Activated CD8-positive, alpha-beta memory T cell treated with anti-CD3 and anti-CD28 coated beads, Interleukin-2, amount 50 U/mL, for 4 hours (primary cell): ENCODE measurements at places on chromosomes 1 and 21.

DNA sequence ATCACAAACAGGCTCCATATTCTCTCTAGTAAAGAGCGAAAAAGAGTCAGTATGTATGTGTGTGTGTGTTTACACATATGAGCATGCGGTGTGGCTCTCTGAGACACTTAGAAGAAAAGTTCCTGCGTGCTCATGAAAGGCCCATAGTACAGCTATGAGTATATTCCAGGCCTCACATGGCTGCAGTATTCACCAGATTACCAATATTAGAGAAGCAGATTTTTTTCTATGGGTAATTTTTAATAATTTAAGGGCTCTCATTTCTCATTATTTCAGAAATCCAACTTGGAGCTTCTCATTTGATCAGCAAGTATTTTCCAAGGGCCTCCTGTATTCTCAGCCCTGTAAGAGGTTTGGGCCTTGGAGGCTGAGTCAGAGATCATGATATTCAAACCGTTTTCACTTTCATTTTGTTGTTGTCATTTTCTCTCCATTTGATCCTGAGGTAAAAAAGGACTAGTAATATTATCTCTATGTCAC, 232.9 kb upstream of the SGIP1 start:
- DNase-seq, result peak; percentile 17

DNA sequence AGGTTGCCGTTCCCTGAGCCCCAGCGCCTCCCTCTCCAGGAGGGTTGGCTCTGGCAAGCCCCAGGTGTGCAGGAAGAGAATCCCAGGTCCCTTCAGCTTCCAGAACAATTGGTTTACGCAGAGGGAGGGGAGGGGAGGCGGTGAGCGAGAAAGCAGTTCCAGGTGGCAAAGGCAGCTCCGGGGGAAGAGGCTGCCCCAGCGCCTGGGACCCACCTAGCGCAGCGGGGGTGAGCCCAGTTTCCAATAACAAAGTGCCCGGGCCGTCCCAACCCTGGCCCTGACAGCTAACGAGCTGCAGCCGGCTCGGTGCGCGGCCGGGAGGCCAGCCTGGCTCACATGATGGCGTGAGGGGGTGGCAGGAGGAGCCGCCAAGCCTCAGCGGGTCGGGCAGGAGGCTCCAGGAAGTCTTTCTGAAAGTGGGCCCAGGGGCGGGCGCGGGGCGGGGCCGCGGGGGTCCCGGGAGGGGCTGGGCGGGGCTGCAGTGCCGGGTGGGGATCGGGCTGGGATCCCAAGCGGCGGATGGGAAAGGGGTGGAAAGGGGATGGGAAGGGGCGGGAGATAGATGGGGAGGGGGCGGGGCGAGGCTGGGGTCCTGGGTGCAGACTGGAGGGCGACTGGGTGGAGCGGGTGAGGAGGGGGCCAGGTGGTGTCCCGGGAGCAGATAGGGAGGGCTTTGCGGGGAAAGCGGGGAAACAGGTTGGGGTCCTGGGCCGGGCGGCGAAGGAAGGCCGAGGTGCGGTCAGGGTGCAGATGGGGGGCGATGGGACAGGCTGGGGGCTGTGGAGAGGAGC, 22.8 kb downstream of the DHRS3 start:
- peak; percentile 36 for DNase-seq

- peak; percentile 33 for DNase-seq
Measured at GRCh38 chr1:9643351-9644256, 7.9 kb upstream of the PIK3CD start.

DNA sequence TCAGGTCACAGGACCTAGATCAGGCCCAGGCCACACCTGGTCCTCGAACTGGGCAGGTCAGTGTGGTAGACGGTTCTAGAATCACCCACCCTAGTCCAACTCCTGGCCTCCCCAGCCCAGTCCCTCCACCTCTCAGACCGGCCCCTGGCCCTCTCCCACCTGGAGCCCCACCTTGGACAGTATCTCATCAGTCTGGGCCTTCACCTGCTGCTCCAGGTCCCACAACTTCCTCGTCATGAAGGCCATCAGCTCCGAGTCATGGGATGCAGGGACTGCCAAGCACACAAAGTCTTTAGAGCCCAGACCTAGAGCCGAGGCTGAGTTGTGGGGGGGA, 8.7 kb downstream of the UBXN11 start:
- DNase-seq, result no peak

DNA sequence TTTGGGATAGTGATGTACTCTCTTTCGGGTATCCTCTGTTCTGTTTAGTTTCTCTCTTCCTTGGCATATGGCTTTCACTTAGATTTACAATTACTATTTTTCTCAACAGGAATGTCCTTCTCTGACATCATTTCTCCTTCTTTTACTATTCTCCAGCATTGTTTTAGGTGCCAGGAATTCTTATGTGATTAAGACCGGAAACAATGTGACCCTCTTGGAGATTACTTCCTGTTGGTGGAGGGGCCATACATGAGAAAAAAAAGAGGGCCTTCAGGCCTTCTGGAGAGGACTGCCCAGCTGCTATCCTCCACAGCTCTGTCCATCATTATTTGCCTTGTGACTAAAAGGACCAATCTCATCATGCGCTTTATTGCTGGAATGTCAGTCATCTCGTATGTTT, 50.4 kb upstream of the ADAMTS5 start:
- DNase-seq, result no peak

GRCh38 chr1:106620521-106620954, 435.9 kb upstream of the PRMT6 start:
- DNase-seq, result no peak

DNA sequence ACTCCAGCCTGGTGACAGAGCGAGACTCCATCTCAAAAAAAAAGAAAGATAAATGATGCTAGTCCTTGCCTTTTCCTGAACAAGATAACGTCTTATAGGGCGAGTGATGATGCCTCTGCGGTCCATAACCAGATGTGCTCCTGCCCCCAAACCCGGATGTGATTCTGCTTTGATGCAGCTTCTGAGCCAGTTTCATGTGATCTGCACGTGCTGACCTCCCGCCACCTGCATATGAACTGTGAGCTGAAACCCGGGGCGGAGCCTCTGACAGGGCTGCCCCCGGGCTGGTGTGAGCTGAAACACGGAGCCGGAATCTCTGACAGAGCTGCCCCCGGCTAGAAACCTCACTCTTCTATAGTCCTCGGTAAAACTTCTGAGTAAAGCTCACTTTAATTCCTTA, 1.3 kb downstream of the KRTAP12-4 start:
- DNase-seq, result no peak

GRCh38 chr1:19804831-19805251, 5.1 kb upstream of the TMCO4 start:
- no peak for DNase-seq

GRCh38 chr1:205232945-205233397, 5.2 kb downstream of the TMCC2 start:
- DNase-seq, result no peak

DNA sequence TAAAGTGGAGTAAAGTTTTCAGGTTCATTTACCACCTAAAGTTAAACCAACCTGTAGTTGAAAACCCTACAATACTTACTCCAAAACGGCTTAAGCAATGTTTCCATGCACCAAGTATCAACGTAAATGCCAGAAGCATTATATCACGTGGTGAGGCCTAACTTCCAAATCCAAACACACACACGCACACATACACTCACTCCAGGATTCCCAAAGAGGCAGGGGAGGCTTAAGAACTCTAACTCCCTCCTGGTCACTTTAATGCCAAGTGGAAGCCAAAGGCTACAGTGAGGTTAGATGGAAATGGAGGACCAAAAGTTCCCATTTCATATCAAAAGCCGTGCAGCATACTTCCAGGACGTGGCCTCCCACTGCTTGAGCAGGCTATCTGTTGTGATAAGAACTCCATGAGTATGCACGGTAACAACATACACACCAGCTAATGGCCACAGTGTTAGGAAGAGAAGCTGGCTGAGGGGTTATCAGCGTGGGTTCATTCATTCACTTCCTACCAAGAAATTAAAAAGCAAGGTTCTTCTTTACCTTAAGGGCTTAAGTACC, 224.1 kb downstream of the SLC45A1 start:
- no peak for DNase-seq
